ENCODE measurements at places on chromosomes 6 and 20.
A peak's percentile ranks its signal among the peaks of the same experiment; 100 is the strongest.

DNA sequence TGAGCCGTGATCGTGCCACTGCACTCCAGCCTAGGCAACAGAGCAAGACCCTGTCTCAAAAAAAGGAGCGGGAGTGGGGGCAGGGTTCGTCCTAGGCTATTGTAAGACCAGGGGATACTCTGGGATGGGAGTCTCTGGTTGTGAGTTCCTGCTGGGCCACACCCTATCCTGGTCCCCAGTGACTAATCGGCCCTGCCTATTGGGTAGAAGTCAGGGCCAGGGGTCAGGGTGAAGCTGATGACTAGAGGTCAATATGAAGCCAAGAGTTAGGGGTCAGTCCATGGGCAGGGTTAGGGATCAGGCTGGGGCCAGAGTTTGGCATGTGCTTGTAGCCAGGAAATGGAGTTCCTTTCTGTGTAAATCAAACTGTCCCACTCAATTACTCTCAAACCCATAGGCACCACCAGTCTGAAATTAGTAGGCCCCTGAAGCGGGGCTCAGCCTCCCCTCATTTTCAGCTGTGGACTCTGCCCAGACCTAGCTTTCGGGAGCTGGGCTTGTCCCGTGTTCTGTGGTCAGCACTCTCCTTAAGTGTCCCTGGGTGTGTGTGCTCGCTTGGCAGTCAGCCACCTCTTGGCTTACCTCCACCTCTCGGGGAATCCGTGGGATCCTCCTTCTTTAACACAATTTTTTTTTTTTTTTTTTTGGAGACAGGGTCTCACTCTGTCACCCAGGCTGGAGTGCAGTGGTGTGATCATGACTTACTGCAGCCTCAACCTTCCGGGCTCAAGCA lies 1.8 kb downstream of the HSPA12B start:
- no peak for DNase-seq

DNA sequence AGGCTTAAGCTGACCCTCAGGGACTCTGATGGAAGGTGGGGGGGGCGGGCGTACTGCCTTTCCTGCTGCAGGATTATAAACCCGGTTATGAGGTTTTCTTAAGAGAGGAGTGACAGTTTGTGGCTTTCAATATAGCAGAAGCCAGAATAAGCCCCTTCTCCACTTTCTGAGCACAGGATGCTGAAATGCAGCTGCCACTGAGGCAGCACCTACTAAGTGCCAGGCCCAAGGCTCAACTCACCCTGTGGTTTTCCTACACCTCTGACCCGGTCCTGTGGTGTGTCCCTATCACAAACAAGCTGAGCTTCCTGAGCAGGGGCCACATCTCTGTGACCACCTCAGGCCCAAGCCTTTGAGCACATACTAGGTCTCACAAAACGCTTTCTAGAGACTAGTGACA lies 59.6 kb upstream of the NFATC2 start:
- DNase-seq = no peak

GRCh38 chr6:40722091-40722490 lies 134.9 kb upstream of the LRFN2 start:
- no peak for DNase-seq

- no peak for DNase-seq
Observed at GRCh38 chr6:20827798-20828197, 293.5 kb downstream of the CDKAL1 start.

DNA sequence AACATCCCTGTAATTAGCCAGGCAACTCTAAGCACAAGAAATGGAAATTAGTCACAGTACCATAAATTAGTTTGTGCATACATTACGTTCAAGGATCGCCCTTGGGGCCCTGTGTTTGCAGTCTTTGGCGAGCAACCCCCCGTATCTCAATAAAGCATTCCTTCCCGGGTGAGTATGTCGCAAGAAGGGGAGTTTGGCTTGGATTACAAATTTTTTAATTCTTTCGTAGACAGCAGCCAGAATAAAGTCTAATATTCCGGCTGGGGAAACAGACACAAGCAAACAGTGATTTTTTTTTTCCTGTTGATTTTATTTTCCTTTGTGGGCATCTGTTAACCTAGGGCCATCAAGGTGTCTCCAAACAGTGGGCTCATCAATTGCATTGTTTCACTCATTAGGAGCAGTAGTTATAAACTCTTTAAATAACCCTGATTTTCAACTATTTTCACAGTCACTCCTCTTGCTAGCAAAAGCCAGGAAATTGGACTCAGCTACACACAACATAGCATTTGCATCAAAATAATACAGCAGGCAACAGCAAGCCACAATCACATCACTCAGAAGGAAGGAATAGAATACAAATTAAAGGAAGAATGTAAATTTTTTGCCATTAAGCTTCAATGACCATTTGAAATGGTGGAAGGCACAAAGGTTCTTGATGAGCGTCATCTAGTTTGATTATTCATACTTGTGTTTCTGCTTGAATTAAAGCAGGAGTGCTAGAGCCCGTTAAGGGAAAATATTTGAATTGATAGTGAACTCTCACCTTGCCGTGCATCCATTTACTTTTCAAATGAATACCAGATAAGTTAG lies 85.3 kb downstream of the LINC00237 start:
- no peak for DNase-seq

DNA sequence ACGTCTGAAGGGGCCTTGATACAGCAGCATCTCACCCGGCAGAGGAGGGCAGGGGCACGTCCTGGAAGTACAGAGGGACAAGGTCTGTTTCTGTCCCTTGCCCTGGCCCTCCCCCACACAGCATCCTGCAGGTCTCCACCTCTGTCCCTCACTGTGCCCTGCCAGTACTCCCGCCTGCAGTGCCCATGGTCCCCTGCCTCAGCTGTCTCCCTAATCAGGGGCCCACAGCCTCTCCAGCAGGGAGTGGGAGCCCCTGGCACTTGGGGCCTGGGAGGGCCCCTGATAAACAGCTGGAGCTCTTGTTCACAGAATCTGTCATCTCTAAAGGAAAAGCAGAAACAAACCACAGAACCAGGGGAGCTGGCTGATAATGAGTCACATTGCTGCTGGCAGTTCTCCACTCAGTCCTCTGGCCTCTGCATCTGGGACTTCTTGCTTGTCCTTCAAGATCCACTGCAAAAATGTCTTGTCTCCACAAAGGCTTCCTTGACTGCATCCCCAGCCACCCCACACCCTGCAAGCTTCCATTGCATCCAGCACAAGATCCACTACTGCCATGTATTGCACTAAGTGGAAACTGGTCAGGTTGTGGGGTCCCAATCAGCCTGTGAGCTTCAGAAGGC lies 33.2 kb upstream of the TAF8 start:
- DNase-seq = peak; percentile 24

- DNase-seq = no peak
Observed at GRCh38 chr20:21613512-21613911, 92.0 kb upstream of the PAX1 start.

DNA sequence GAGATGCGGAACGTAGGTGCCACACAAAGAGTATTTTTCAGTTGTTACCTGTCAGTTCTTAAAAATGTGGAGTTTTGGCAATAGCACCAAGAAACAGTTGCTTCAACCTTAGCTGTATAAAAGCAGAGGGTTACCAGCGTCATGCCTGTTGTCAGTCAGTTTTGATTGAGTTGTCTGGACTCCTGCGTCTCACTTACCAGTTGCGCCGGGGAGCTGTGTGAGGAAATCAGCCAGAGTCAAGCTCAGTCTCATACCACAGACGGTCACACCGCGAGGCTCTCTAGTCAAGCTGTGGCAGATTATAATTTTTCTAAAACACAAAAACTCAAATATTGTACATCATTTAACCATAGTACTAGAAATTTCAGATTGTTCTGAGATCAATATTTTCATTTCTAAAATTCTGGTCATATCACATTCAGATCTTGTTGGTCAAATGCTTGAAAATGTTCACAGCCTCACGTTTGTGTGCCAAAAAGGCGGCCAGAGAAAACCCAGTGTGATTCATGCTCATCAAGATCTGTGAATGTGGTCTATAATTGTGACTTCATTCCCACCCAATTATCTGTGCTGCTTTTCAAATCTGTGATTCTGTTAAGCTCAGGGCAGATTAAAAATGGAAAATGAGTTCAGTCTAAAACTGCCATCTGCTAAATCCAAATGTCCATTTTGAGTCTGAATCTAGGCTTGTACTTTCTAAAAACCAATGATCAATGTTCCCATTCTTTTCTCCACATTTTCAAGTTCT lies 37.5 kb downstream of the SASH1 start:
- no peak for DNase-seq

- no peak for DNase-seq
Observed at GRCh38 chr6:3316331-3316730, 57.6 kb downstream of the PSMG4 start.

- peak; percentile 54 for DNase-seq
Observed at GRCh38 chr20:47181056-47181862, 175.2 kb downstream of the ZMYND8 start.

GRCh38 chr20:51960047-51960675 lies 157.8 kb upstream of the SALL4 start:
- no peak for DNase-seq

- no peak for DNase-seq
Observed at GRCh38 chr6:15549371-15549770, 113.5 kb downstream of the DTNBP1 start.

DNA sequence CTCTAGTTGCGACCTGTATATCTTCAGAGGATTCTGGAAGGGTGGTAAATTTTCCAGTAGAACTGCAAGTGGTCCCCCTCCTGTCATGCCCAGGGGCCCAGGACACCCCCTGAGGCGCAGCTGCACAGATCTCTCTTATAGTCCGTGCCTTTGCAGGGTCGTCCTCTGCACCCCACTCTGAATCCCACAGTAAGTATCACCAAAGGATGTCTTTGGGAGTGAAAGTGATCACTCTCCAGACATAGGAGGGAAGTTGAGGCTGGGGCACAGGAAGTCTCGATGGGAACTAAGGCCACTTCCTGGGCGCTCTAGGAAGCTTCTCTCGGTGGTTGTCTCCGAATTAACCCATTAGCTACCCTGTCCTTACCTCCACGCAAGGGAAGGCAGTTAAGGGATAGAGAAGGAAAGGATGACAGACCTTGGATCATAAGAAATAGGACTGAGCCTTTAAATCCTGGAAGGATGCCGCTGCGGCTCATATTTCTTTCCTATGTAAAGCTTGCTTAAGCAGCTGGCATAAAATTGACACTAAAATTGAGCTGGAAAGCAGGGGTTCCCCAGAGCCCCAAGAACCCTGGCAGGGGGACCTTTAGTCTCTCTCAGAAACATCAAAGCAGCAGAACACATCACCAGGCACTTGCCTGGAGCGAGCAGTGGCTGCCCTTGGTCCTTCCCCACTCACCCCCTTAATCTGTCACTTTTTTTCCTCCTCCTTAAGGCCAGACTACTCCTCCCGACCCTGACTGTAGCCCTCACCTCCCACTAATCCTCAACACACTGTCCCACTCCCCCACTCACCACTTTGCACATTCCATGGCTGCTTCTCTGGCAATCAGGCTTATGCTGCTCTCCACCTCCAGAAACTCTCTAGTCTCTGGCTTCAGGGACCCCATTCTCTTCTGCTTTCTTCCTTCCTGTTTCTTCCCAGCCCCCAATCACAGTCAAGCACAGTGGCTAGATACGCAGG lies at the start of gene ZKSCAN4:
Gene ZKSCAN4, minus strand, starts transcription at position 261 of the 967 bp plus-strand sequence. CDS start 289 bp downstream, outside the sequence.
- DNase-seq = peak; percentile 46

- DNase-seq = no peak
Observed at GRCh38 chr6:133973109-133973971, 20.3 kb downstream of the TBPL1 start.
